Stimulated activated CD4-positive, alpha-beta T cell treated with anti-CD3 and anti-CD28 coated beads, Interleukin-15, amount 100 ng/mL, for 1 hour (primary cell): ENCODE measurements at places on chromosomes 1 and 21.

DNA sequence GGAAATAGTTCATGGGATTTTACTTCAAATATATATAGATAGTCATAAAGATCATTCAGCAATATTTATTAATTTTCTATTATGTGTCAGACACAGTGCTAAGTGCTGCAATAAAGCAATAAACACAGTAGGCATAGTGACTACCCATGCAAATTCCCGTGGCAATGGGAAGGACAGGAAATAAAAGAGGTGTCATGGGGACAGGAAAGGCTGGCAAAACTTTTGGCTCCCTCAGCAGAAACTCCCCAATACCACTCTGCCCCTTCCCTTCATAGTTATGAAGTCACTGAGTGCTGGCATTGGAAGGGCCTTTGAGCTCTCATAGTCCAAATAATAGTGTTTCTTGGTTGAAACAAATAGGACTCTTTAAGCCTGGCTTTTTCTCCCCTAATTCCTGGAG lies 104.4 kb upstream of the DPT start:
- no peak for DNase-seq

DNA sequence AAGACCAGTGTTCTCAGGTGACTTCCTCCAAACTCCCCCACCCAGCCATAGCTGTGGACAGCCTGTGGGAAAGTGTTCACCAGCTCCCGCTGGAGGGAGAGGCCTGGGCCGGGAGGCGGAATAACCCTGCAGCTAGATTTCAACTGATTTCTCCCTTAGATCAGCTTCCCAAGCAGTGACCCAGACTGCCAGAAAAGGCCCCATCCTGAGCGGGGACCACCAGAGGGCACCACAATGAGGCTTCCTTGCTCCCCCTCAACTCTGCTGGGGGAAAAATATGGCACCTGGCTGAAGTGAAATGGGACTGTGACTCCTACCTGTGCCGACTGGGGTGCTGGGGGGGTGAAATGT lies 50.8 kb downstream of the RHBG start:
- no peak for DNase-seq

GRCh38 chr1:156747742-156748669 lies 3.5 kb downstream of the HDGF start:
- no peak for DNase-seq

DNA sequence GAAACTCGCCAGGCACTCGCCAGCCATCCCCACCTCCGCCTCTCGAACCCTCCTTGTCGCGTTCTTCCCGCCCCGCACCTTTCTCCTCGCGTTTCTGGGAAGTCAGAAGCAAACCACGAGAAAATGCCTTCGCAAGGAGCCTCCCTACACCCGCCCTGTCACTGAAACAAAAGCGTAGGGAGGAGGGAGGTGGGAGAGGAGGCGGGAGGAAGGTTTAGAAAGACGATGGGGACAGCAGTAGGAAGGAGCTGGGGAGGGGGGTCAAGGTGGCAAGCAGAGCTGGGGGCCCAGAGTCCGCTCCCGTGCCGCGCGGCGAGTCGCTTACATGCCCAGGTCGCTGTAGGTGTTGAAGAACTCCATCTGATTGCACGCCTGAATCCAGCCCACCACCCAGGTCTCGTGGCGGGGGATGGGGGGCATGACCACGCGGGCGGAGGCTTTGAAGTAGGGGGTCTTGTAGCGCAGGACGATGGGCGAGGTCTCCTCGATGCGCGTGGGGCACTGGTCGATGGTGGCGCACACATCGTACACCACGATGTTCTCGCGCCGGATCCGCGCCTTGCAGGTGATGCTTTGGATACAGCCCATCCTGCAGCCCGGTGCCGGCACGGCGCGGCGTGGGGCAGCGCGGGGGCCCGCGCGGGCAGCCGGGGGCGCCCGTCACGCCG lies 1.0 kb downstream of the FAM78B start:
- DNase-seq, result no peak

- DNase-seq, result no peak
These were observed 9.4 kb downstream of the KIRREL1 start for GRCh38 chr1:158002631-158003405.

- DNase-seq, result no peak
These were observed 53.5 kb downstream of the GLIS1 start for GRCh38 chr1:53685272-53686051.
